CD8-positive, alpha-beta T cell (primary cell): ENCODE measurements at places on chromosomes 5 and 9. TPM values are rescaled to one million over a fixed set of nuclear protein-coding genes. Genes with fewer than 3 reads are reported as not detected.

Gene ZNF454
- not detected for total RNA-seq

Gene C5orf52
- not detected for total RNA-seq

DNA sequence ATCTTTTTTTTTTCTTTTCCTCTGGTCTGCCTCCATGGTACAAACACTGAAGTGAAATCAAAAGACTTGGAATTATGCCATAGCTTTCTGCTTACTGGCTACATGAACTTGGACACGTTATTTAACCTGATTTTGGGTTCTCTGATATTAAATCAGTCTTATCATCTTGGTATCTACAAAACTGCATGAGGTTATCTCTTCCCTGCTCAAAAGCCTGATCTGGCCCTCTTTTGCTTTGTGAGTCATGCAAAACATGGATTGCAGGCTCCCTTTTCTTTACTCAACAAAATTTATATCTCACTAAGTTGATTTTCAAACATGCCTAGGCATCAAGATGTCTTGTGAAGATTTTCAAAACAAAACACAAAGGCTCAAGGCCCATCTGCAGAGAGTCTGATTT is 45.9 kb upstream of the FST start:
- DNase-seq: no peak

- no peak for DNase-seq
Observed at GRCh38 chr5:173108914-173109313, 35.4 kb upstream of the BNIP1 start.

Gene RGS3
- 29.1 TPM for total RNA-seq

Gene MELK
- total RNA-seq: 0.24 TPM

Gene DMRT3
- not detected for total RNA-seq

DNA sequence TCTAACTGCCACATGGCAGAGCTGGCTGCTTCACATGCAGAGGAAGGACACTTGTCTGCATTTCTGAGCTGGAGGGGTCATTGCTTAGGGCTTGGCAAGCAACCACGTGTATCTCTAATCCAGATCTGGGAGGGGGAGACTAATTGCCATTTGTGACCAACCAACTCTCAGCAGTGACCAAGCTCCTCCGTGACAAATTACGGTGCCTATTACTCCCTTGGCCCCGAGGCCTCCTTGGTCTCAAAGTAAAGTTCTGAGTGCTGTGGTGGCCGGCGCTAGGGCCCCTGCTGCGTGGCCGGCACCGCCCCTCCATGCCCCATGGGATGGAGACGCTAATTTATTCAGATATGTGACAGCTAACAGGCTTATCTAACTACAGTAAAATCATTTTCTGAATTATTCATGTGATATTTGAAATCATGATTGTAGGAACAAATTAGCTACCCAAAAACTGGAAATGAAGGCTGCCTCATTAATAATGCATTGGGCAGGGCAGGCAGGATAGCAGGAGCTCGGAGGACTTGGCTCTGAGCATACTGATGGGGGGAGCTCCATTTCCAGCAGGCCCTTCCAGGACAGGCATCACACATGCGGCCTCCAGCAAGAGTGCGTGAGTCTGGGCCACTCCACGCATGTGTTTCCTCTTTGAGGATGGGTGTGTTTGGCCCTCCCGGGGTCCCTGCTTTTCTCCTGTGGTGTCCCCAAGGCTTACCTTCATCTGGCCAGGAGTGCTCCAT is 67.7 kb downstream of the C5orf15 start:
- DNase-seq: no peak

DNA sequence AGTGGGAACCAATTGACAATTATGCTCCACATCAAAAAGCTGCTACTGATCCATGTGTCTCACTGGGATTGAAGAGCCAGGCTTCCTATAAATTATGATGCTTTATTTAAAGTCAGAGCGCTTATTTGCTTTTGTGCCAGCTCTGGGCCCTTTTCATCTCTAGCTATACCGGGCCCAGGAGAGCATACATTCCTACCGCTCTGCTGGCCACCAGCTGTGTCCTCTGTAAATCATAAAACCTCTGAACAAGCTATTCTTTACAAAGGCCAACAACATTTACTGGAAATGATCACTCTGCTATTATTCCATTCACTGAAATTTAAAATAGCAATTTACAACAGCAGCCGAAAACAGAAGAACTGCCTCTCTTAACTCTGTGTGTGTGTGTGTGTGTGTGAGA is 86.6 kb downstream of the ZNF608 start:
- DNase-seq: no peak

GRCh38 chr9:89154218-89154617 is 24.4 kb downstream of the SHC3 start:
- no peak for DNase-seq

DNA sequence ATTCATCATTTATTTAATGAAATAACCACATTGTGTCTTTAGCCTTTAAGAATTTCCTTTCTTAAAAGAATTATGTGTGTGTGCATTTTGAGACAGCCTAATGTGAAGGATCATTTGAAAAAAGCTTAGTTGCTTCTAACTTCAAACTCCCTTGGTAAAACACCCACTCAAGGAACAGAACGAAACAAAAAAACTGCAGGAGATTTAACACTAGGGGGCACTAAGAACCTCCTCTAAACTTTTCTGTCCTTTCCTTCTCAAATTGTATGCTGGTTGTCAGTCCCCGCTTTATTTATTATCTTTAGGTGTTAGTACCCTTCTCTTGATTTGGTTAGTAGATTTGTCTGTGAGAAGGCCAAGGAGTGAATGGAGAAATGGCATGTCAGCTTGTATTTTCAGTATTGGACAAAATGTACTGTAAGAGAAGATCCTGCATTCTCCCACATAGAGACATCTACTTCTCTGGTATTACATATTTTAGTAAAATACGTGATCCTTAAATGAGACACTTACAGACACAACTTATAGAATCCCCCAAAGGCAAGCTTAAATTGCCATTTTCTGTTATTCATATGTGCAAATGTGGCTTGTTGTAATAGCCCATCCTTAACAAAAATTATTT is 229.7 kb downstream of the MRPS30 start:
- DNase-seq: no peak

DNA sequence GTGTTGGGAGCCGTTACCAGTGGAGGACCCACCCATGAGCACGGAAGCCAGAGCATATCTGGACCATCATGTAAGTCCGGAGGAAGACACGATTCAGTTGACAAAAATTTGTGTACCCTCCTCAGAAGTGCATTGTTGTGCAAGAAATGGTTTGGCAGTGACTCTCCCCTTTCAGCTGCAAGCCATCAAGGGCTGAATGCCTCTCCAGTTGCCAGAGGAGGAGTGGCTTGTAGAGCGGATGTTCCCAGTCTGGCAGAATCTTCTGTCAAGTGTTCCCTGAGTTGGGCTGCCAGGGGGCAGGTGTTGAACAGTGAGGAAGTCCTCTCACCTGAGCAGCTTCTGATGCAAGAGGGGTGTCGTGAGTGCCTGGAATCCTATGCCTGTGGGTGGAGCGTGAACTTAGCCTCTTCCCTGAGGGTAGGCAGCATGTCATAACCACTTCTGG is 27.6 kb upstream of the CDKN2AIPNL start:
- DNase-seq: no peak

DNA sequence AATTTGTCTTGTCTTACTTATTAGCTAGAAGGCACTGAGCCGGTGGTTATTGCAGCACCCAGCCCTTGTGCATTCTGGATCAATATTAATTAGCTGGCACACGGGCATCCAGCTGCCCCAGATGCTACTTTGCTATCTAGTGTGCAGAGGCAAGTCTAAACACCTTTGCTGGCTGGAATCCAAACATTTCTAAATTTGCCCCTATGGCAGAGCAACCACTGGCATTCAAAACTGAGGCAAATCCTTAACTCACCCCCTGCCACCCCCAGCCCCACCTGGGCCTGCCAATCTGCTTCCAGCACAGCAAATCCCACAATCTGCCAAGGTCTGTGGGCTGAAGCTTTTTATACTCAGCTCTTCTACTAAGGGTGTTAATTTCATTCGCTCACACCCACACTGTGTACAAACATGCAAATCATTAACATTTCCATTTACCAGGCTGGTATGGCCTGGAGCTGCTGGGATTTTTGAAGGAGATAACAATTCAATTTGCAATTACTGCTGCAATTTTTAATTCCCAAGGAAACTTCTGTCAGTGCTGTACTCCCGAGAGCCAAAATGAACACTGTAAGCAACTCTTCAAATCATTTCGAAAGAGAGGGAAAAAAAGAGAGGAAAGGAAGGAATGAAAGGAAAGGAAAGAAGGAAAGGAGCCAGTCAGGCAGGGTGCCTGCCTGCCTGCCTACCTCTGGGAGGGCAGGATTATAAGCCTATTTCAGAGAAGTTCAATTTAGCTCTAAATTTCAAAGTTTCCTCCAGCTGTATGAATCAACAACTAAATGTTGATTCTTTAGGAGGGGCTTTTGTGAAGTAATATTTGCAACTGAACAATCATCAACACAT is 35.5 kb downstream of the RAPGEF1 start:
- DNase-seq: no peak

Gene STKLD1
- 1.8 TPM for total RNA-seq

DNA sequence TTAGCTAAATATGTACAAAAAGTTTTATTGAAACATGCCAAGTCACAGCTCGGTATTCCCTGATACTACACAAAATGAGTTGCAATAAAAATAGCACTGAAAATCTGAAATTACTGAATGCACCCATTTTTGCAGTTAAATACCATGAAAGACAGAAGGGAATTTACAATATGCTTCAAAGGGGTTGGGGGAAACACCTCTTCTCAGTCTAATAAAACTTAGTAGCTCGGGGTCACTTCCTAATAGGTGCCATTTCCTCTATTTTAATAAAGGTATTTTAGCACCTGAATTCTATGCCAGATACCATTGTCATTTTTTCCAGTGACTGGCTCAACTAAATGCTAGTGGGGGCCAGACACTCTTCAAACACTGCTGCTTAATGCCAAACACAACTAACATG is 204.1 kb upstream of the MEF2C start:
- no peak for DNase-seq

Gene FOXD4L5
- not detected for total RNA-seq

DNA sequence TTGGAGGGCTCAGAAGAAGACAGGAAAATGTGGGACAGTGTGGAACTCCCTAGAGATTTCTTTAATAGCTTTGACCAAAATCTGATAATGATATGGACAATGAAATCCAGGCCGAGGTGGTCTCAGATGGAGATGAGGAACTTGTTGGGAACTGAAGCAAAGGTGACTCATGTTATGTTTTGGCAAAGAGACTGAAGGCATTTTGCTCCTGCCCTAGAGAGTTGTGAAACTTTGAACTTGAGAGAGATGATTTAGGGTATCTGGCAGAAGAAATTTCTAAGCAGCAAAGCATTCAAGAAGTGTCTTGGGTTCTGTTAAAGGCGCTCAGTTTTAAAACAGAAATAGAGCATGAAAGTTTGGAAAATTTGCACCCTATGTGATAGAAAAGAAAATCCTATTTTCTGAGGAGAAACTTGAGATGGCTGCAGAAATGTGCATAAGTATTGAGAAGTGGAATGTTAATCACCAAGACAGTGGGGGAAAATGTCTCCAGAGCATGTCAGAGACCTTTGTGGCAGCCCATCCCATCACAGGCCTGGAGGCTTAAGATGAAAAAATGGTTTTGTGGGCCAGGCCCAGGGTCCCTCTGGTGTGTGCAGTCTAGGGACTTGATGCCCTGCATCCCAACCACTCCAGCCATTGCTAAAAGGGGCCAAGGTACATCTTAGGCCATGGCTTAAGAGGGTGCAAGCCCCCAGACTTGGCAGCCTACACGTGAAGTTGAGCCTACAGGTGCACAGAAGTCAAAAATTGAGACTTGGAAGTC is 463.7 kb upstream of the TLE4 start:
- DNase-seq: no peak

GRCh38 chr5:168962306-168962705 is 338.6 kb downstream of the SLIT3 start:
- DNase-seq: no peak

Gene HMCN2
- not detected for total RNA-seq

Gene ZDHHC11B
- 4.8 TPM for total RNA-seq

Gene ANKRD18B
- not detected for total RNA-seq

DNA sequence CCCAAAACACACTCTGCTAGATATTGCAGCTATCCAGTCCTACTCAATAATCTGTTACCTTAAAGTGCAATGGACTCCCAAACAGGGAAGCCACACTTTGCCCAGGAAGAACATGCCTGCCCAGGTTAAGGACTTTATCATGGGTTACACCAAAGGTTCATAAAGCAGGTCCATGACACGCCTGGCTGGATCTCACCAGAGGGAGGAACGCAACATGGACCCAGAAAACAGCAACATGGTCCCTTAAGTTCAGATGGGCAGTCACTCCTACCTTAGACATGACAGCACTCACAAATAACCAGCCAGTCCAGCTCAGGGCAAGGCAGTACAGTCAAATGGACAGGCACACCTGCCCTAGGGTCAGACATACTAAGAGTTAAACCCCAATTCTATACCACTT is 3.8 kb downstream of the P4HA2 start:
- no peak for DNase-seq

- DNase-seq: no peak
Observed at GRCh38 chr5:173397516-173397915, 69.3 kb upstream of the STC2 start.

Gene GTF2H2C
- 8.4 TPM for total RNA-seq

DNA sequence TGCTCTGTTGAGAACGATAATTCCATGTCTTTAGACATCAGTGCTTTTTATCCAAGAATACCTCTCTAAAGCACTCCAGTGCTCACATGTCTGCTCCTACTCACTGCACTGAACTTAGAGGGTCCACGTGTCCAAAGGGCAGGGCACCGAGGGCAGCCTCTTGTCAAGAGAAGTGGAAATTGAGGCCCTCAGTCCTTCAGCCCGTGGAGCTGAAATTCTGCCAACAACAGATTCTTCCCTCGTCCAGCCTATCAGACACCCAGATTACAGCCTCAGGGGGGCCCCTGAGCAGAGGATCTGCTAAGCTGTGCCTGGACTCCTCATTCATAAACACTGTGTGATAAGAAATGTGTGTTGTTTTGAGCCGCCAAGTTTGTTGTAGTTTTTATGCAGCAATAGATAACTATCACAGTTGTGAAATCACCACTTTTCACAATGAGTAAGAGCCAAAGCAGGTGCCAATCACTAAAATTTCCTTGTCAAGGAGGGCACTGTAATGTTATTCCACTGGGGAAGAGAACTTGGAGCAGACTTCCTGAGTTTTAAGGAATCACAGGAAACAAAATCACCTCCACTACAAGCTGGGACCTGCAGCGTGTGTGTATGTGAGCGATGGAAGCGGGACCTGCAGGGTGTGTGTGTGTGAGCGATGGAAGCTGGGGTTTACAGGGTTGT is 58.8 kb upstream of the IGFBPL1 start:
- no peak for DNase-seq

- no peak for DNase-seq
Observed at GRCh38 chr5:128274441-128274840, 190.9 kb downstream of the SLC12A2 start.
